ENCODE measurements at places on chromosomes 13 and 19.

DNA sequence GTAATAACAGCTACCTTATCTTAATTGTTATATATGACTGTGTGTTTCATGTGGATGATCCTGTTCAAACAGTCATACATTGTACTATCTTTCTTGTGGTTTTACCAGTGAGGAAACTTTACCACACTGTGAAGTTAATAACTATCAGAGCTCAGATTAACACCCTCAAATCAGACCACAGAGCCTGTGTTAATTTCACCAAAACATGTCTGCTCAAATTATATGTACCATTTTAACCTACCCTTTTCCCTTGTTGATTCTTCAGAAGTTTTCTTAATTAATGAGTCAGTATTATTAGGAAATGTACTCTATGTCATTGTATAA is 1.8 kb upstream of the ZNF331 start:
- DNase-seq = no peak

GRCh38 chr13:57633141-57633949 is 1.8 kb downstream of the PCDH17 start:
- no peak for DNase-seq

DNA sequence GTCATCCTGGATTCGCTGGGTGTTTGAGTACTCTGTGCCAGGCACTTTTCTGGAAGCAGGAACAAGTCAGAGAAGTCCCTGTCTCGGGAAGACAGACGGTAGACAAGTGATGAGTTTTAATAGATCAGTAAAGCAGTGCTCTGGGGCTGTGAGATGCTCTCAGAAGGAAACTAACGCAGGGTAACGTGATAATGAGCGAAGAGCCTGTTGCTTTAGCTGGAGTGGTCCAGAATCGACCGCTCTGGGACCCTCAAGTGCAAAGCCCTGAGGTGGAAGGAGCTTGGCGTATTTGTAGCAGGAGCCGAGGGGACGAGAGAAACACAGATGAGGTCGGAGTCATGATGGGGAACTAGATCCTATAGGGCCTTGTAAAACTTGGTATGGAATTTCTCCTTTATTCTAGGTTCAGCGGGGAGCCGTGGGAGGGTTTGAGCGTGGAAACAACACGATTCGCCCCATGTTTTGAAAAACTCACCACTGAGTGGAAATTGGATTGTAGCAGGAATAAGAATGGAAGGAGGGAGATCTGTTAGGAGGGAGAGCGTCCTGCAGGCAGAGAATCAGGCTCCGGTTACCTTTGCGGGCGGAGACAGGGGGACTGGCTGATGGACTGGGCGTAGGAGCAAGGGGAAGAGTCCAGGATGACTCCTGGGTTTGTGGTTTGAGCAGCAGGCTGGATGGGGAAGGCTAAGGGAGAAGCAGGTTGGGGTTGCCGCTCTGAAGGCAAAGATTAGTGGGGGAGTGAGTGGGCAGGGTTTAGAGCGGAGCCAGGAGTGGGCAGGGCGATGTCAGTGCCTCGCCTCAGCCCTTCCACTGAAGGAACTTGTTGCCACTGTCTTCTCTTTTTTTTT is 763 bp downstream of the POLD1 start:
- DNase-seq = no peak

- DNase-seq = no peak
Observed at GRCh38 chr13:95301968-95302393, 730 bp upstream of the ABCC4 start.

GRCh38 chr19:55248704-55249103 is 10.1 kb downstream of the PPP6R1 start:
- no peak for DNase-seq

- no peak for DNase-seq
Observed at GRCh38 chr13:58992478-58993042, 1171.2 kb downstream of the DIAPH3 start.

GRCh38 chr19:11767633-11768133 is 883 bp downstream of the ZNF441 start:
- DNase-seq = peak; percentile 51

DNA sequence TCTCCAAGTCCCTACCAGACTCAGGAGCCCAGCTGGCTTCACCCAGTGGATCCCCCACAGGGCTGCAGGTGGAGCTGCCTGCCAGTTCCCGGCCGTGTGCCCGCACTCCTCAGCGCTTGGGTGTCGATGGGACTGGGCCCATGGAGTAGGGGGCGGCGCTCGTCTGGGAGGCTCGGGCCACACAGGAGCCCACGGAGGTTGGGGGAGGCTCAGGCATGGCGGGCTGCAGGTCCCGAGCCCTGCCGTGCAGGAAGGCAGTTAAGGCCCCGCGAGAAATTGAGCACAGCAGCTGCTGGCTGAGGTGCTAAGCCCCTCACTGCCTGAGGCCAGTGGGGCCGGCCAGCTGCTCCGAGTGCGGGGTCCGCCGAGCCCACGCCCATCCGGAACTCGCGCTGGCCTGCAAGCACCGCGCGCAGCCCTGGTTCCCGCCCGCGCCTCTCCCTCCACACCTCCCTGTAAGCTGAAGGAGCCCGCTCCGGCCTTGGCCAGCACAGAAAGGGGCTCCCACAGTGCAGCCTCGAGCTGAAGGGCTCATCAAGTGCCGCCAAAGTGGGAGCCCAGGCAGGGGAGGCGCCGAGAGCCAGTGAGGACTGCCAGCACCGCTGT is 1771.1 kb downstream of the OLFM4 start:
- DNase-seq = no peak

GRCh38 chr13:111908981-111909380 is 158.0 kb upstream of the SOX1 start:
- no peak for DNase-seq

DNA sequence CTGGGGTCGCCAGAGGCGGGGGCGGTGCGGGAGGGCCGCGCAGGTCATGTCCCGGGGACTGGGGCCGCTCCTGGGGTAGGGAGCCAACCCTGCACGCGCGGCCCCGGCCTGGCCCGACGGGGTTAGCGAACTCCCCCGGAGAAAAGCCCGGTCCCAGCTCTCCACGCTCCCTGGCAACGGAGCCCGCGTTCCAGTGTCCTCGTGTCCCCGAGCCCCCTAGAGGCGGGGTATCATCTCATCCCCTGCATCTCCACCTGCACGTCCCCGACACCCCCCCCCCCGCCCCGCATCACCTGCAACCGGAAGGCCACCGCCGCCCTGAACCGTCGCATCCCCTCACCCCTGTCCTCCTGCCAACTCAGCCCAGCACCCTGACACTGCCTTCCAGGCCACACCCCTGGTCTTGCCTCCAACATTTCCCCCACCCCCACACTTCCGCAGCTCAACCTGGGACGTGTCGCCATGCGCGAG is 2.7 kb downstream of the WDR88 start:
- peak; percentile 64 for DNase-seq

GRCh38 chr13:23434491-23434890 is 989 bp upstream of the SACS start:
- DNase-seq = no peak

- no peak for DNase-seq
Observed at GRCh38 chr19:609004-609346, 19.3 kb downstream of the HCN2 start.

GRCh38 chr13:98520674-98521449 is 56.0 kb downstream of the STK24 start:
- DNase-seq = no peak

DNA sequence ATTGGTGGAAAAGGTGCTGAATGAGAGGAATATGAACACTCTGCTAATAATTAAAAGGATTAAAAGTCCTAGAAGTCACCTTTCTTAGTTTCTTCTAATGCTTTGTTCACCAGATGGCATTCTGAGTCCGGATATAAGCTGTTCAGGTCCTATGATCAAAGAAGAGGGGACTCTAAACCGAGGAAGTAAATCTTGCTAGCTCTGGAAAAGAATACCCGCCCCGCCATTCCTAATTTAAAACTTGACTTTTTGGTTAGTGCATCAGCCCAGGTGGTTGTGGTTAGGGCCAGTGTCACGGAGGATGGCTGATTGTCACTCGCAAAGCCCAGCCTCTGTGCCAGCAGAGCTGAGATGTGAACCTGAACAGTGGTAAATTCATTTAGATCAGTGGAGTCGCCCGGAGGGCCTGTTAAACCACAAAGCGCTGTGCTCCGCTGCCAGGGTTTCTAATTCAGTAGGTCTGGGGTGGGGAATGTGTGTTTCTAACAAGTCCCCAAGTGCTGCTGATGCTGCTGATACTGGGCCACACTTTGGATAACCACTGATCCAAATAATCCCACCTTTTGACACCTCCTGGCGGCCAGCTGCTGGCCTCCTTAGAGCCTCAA is 425.4 kb downstream of the DCT start:
- DNase-seq = no peak

DNA sequence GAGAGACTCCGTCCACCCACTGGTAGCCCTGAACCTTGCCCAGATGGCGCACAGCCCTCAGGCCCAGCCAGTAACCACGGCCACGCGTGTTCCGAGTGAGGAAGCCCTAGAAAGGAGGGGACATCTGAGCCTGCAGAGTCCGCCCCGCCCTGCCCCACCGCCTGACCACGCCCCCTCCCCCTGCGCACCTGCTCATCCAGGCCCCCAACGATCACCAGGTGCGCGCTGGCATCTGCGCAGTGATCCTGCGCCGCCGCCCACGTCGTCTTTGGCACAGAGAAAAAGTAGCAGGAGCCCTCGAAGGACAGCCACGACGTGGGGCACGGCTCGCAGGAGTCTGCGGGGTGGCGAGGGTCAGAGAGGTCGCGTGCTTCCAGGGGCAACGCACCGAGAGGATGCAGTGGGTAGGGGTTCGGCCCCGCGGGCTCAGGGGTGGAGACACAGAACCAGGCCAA is 2.1 kb downstream of the CLEC4G start:
- no peak for DNase-seq

DNA sequence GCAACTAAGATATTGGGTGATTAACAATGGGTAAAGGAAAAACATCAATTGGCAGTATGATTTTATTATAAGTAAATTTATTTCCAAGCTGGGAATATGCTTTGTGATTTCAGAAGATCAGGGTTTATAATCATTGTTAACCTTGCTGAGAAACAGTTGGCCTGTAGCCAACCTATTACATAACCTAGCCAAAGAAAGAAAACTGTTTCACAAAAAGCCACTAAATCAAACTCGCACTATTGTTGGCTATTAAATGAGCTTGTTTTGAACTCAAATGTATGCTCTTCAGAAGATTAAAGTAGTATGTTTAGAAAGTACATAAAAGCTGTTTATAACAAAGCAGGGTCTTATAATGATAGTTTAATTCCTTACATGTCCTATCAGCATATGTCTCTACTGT is 151.7 kb downstream of the LHFPL6 start:
- DNase-seq = no peak

DNA sequence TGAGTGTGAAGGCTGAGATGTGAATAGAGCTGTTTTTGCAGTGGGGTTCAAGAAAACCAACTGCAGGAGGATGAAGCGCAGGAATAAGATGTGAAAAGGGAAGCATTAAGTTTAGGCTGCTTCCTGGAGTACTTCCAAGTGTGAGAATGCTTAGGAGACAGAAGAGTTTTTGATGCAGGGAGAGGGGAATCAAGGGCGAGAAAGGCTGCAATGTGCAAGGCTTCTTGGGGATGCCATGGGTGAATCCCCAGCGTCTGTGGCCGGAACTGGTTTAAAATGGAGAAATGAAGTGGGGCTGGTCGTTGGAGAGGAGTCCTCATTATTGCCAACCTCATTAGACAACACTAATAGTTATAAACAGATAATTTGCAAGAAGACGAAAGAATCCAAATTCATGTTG is 764.9 kb downstream of the LIG4 start:
- DNase-seq = no peak

- no peak for DNase-seq
Observed at GRCh38 chr13:52838433-52839107, 9.9 kb downstream of the PCDH8 start.

DNA sequence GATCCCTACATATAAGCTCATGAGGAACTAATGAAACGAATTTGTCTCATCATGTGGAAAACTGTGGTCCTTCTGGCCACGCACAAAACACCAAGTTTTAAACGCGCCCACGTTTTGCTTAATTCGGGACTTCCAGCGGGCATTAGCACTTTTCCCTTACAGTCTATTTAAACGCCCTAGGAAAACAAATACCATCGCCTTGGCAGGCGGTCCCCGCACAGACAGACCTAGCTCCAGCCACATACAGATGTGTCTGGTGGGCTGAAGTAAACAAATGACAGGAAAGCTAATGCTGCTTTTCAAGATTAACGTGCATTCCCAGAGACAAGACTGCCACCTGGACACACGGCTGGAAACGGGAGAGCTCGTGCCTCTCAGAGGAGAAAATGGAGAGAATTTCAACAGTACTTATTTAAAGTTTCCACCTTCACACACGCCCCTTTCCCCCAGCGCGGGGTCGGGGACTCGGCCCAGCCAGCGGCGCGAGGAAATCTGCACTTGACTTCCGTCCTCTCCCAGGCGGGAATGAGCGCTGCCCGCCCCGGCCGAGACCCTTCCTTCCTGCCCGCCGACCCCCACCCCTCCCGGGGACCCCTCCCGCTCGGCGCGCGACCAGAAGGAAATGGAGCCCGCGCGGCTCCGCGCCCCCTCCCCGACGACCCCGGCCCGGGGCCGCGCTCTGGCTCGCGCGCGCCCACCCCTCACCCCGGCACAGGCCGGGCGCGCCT is 931 bp downstream of the USP12 start:
- DNase-seq = peak; percentile 45

GRCh38 chr19:1251330-1252220 is 3.2 kb downstream of the MIDN start:
- no peak for DNase-seq

- no peak for DNase-seq
Observed at GRCh38 chr19:10617409-10618121, 7.8 kb upstream of the SLC44A2 start.

- DNase-seq = no peak
Observed at GRCh38 chr13:23541221-23541824, 28.9 kb upstream of the TNFRSF19 start.

GRCh38 chr19:18941628-18942354 is 774 bp upstream of the HOMER3 start:
- DNase-seq = no peak

DNA sequence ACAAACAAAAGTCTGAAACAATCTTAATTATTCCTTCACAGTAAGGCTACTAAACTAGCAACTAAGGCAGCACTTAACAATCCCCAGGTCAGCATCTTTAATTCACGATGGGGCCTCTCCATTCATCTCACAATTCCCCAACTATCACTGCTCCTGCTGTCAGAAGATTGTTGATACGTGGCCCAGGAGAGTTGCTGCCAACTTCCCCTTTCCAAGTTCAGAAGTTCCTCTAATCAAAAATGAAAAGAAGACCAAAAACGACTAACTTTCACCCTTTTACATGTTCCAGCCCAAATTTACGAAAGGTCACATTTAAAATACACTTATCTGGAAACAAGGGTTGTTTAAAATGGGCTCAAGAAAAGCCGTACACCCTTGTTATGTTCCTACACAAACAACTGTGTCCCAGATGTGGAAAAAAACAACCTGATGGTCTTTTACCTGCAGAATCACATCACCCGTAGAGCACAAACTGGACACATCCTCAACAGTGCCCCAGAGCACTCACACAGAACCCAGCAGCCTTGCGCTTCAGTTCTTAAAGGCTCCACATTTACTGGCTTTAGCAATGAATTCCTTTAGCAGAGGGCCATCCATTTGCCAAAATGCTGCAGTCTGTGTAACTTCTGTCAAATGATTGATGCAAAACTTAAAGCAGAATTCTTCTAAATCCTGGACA is 38.0 kb downstream of the PHF11 start:
- DNase-seq = no peak

- DNase-seq = no peak
Observed at GRCh38 chr19:13761423-13761822, 2.9 kb upstream of the MRI1 start.

Measured in GM13977 (cell line).